NCI-H2171 treated with DMSO at 0.1 percent for 48 hours (cell line): ENCODE measurements at places on chromosomes 5 and 9.
A peak's percentile ranks its signal among the peaks of the same experiment; 100 is the strongest.

DNA sequence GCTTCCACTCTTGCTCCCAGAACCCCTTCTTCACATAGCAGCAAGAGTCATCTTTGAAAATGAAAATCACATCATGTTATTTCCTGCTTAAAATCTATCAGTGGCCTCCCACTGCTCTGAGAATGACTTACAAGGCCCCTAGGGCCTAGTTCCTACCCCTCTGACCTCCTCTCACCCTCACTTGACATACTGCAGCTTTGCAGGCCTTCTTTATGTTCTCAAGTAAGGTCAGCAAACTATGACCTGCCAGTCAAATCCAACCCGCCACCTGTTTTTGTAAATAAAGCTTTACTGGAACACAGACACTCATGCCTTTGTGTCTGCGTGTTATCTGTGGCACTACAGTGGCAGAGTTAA is 185.7 kb downstream of the NR3C1 start:
- DNase-seq: no peak

GRCh38 chr5:139146809-139147482 is 51.2 kb downstream of the SIL1 start:
- DNase-seq: peak; percentile 12

- no peak for DNase-seq
Measured at GRCh38 chr9:124465736-124466135, 15.5 kb downstream of the ADGRD2 start.

GRCh38 chr9:136854842-136855460 is 2.8 kb downstream of the MAMDC4 start:
- no peak for DNase-seq

GRCh38 chr5:164302533-164303235 is 797.3 kb downstream of the MAT2B start:
- DNase-seq: no peak

DNA sequence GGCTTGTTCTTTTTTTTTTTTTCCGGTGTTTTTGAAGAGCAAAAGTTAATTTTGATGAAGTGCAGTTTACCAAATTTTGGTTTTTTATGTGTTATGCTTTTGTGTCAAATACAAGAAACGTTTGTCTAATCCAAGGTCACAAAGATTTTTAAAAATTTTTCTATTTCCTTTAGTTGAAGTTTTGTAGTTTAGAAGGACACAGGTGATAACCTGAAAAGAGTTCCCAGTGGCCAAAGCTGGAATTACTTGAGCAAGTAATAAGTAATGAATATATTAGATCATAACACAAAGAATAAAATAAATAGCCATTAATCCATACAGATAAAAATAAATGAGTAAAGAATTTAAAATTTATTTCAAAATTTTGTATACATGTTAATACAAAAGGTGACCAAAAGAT is 71.5 kb downstream of the FCHO2 start:
- no peak for DNase-seq

DNA sequence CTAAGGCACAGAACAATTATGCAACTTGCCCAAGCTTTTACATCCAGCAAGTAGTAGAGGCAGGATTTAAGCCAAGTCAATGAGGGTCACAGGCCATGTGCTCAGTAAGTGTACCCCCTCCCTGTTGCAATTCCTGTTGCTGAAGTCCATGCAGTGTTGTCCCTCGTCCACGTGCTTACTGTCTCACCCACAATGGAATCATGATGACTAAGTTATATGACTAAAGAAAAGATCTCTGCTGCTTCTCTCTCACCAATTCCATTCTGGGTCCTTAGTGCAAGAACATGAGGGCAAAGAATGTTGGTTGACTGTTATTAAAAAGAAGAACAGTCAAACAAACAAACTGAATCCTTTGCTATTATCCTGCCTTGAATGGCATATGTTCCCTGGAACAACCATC is 233.6 kb upstream of the SLC24A2 start:
- no peak for DNase-seq

DNA sequence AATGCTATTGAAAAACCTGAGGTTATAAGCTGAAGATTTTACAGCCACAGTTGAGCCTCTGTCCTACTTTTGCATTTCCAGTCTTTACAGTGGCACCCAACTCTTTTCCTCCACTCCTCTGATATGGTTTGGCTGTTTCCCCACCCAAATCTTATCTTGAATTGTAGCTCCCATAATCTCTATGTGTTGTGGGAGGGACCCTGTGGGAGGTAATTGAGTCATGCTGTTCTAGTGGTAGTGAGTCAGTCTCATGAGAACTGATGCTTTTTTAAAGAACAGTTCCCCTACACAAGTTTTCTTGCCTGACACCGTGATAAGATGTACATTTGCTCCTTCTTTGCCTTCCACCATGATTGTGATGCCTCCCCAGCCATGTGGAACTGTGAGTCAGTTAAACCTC is 646.1 kb upstream of the SEMA6A start:
- no peak for DNase-seq

- DNase-seq: no peak
Measured at GRCh38 chr5:170303549-170303948, 6.0 kb upstream of the LCP2 start.

DNA sequence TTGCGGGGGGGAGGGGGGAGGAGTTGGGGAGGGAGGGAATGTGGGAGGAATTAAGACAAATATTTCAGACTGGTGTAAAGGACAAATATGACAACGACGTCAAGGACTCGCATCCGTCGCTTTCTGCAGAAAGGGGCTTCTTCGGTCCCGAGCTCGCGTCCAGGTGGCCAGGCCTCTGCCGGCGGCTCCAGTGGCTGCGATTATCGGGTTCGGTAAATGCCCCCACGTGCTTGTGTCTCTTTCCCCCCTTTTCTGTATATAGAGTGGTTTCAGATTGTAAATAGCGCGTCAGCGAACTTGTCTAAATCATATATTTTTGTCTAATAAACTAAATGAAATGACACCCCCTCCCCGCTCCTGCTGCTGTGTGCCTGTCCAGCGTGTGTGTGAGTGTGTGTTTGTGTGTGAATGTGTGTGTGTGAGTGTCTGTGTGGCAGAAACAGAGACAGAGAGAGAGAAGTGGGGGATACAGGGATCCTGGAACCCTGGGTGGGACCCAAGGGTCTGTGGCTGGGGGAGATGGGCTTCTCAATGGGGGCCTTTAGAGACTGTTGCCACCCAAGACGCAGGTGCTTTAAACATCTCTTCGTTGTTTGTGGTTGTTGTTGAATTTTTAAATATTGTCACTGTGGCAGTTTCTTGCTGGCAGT is 5.6 kb downstream of the IRX1 start:
- no peak for DNase-seq
